ENCODE measurements at places on chromosomes 12 and 14.

DNA sequence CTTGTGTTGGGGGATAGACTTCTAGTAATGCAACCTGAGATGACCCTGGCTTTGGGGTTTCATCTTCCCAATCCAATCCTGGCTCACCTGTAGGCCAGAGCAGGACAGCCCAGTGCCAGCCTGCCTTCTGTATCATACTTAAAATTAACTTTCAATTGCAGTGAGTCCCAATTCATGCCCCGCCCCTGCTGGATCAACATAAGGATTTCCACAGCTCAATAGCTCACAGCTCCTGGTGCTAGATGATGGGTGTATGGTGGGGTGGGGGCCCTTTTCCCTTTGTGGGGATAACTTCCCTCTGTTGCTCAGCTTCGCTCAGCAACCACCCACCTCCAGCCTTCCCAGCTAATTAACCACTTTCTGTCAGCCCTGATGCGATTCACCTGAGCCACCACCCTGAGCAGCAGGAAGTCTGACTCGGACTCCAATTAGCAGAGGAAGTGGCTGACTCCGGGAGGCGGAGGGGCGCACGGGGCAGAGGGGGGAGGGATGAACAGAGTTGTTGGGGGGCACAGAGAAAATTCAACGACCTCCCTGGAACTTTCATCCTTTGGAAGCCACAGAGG is 24.3 kb upstream of the CHGA start:
- H3K27me3 ChIP-seq = peaks cover 13% of the 10 kb centered on the region
- no peaks in the 10 kb centered on the region for H3K36me3 ChIP-seq
- H3K4me1 ChIP-seq = no peaks in the 10 kb centered on the region
- H3K4me3 ChIP-seq = no peak overlapping the region
- no peak overlapping the region for H3K27ac ChIP-seq

DNA sequence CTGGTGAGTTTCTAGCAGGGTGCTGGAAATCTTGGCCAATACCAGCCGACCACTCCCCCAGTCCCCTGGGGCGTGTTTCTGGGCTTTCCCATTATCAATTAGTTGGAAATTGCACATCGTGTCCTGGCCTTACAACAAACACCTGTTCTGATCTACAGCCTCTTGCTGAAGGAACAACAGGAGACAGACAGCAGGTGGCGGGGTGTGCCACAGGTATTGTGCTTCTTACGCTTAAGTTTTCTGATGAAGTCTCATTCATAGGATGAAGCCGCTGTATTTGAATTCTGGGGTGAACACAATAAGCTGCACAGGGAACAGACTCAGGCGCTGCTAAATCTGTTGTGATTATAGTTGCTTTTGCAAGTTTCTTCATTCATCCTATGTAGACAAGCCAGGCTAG is 703 bp downstream of the HIGD1C start:
- no peak overlapping the region for H3K4me3 ChIP-seq
- DNase-seq = no peak
- H3K27me3 ChIP-seq = no peaks in the 10 kb centered on the region
- H3K36me3 ChIP-seq = peaks cover 11% of the 10 kb centered on the region

GRCh38 chr12:106712768-106713167 is 61.7 kb upstream of the RIC8B start:
- no peak overlapping the region for H3K27ac ChIP-seq
- no peaks in the 10 kb centered on the region for H3K36me3 ChIP-seq
- no peak for DNase-seq
- no peaks in the 10 kb centered on the region for H3K4me1 ChIP-seq
- no peaks in the 10 kb centered on the region for H3K27me3 ChIP-seq

DNA sequence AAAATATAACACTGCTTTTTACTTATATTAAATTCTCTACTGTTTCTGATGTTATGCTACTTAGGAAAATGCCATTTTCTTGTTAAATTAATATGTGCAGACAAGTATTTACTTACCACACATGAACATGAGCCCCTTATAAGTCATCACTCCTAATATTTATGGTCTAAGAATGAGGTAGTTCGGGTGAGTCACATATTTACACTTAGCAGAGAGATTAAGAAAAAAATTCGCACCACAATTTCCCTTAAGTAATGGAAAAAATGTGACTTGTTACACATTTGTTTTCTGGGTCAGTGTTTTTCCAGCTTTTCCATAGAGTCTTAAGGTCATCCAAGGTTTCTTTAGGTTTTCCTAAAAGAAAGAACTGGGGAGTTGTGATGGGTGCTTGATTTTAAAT is 68.3 kb downstream of the RERG start:
- peaks cover 35% of the 10 kb centered on the region for H3K4me1 ChIP-seq
- no peaks in the 10 kb centered on the region for H3K36me3 ChIP-seq
- no peak overlapping the region for H3K4me3 ChIP-seq

GRCh38 chr14:68466491-68466977 is 326.3 kb downstream of the ZFP36L1 start:
- peak overlapping the region; percentile 62 for H3K27ac ChIP-seq
- no peaks in the 10 kb centered on the region for H3K36me3 ChIP-seq
- H3K4me1 ChIP-seq = no peaks in the 10 kb centered on the region
- H3K4me3 ChIP-seq = no peak overlapping the region
